ENCODE measurements at places on chromosomes 11 and 22. TPM values are rescaled to one million over a fixed set of nuclear protein-coding genes. Genes with fewer than 3 reads are reported as not detected.

Gene NPAS4
- polyA plus RNA-seq, result 0.14 TPM

GRCh38 chr11:8805296-8805695, 105.7 kb upstream of the AKIP1 start:
- DNase-seq, result no peak

Gene CD3G
- 0.22 TPM for polyA plus RNA-seq

Gene CHRM4
- 0.20 TPM for polyA plus RNA-seq

DNA sequence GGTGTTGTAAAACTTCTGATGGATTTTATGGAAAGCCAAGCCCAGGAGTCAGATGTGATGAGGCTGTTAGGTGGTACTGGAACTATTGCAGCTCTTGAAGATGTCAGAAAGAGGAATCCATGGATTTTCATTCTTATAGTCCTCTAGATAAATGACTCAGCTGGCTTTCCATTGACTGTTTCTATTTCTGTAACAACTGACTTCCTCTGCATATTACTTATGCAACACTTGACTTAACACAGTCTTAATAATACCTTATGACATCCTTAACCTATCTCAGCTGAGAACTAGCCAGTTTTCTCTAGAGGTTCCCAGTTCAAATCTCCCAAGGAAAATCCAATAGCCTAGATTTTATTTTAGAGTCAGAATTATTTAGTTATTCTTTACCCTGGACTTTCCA, 263.8 kb downstream of the LUZP2 start:
- DNase-seq, result no peak

Gene OSBP2
- polyA plus RNA-seq, result 7.3 TPM

DNA sequence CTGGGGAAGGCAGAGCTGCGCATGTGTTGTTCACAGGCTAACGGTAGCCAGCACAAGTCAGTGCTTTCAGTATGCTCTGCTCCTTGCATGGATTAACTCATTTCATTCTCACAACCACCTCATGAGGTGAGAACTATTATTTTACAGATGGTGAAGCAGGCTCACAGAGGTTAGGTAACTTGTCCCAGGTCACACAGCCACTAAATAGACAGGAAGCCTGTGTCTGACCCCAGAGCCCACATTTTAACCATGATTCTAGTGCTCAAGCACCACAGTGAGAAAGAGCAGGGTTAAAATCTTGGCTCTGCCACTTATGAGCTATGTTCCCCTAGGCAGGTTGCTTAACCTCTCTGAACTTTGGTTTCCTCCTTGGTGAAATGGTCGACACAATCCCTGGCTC, 6.2 kb upstream of the SNX15 start:
- DNase-seq, result no peak

DNA sequence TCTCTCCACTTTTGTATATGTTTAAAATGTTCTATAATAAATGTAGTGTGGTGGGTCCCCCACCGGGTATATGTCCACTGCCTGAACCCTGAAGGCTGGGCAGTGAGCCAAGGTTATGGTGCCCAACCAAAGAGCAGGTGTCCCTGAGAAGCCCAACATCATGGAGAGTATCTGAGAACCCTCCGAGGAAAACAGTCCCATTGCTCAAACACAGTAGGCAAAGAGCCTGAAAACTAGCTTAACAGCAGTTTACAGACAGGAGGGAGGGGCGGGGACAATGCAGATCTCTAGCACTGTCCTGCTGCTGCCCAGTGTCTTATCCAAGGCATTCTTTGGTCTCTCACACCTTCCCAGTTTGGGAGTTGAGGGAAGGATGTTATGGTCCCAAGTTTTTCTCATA, 91.0 kb downstream of the TMPRSS5 start:
- no peak for DNase-seq

GRCh38 chr22:40504285-40505249, 132.0 kb downstream of the MRTFA start:
- DNase-seq, result no peak

DNA sequence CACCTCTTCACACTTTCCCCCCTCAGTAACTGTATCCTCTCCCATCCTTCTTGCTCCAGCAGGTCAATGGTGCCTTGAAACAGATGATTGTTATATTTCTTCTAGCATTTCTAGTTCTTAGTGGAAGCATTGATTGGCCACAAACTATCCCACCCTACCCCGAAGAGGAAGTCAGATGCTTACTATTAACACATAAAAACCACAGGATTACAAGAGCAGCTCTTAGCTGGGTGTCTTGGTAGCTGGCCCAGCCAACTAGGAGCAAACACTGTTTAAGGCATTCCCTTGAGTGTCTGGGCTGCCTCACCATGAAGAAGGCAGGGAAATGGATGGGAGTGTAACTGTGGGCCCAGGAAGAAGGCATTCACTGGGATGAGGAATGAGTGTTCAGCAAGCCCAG, 176.6 kb downstream of the GRIK4 start:
- no peak for DNase-seq

DNA sequence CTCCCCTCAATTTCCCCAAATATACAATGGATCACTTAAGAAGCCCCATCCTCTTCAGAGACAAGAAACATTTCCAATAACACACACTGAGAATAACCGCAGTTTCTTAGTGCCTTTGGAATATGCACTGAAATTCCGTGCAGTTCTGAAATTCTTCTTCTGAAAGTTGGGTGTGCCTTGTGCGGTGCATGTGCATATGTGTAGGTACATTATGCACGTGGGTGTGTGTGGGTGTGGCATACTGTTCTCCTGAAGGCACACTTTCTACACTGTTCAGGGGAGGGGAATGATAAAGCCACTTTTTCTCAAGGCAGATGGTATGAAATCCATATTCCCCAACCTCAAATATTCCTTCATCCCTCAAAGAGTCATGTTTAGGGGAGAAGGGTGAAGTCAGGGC, 1.7 kb downstream of the EXPH5 start:
- no peak for DNase-seq

DNA sequence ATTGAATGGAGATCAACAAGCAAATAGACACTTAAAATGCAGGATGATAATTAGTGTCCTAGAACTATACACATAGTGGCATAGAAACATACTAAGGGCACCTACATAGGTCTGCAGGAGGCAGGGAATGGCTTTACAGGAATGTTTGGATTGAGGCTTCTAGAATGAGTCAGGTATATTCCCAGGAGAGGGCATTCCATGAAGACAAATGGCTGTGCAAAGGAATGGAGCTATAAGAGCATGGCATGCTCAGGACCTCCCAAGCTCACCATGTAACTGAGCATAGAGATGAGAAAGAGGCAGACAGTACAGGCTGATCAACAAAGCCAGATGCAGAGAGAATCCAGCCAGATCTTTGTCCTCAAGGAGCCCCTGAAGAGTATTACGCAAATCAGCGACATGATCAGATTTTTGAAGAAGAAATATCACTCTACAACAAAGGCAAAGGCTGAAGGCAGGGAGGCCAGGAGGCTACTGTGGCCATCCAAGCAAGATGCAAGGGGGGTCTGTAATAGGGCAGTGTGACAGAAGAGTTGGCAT, 211.1 kb upstream of the MTNR1B start:
- DNase-seq, result no peak

- DNase-seq, result no peak
These were observed 18.4 kb downstream of the ARHGAP42 start for GRCh38 chr11:100705447-100705846.

All from left renal cortex interstitium (tissue), 4 donors.